ENCODE measurements at places on chromosomes 4 and X. TPM values are rescaled to one million over a fixed set of nuclear protein-coding genes. Genes with fewer than 3 reads are reported as not detected.

MAGEC2 gene
- not detected for total RNA-seq

- H3K27ac ChIP-seq: no peak overlapping the region
- H3K27me3 ChIP-seq: no peaks in the 10 kb centered on the region
- no peaks in the 10 kb centered on the region for H3K4me1 ChIP-seq
- no peaks in the 10 kb centered on the region for H3K36me3 ChIP-seq
- H3K4me3 ChIP-seq: no peak overlapping the region
Measured at GRCh38 chr4:173684223-173684622, 154.2 kb upstream of the HAND2 start.

GRCh38 chr4:82721819-82722423, 76.7 kb downstream of the SCD5 start:
- no peaks in the 10 kb centered on the region for H3K4me1 ChIP-seq
- H3K4me3 ChIP-seq: no peak overlapping the region
- no peaks in the 10 kb centered on the region for H3K36me3 ChIP-seq
- H3K27ac ChIP-seq: no peak overlapping the region

TMSB15B gene
- 7.7 TPM for total RNA-seq

BEX4 gene
- total RNA-seq: not detected

DHRSX gene
- total RNA-seq: 21.5 TPM

DNA sequence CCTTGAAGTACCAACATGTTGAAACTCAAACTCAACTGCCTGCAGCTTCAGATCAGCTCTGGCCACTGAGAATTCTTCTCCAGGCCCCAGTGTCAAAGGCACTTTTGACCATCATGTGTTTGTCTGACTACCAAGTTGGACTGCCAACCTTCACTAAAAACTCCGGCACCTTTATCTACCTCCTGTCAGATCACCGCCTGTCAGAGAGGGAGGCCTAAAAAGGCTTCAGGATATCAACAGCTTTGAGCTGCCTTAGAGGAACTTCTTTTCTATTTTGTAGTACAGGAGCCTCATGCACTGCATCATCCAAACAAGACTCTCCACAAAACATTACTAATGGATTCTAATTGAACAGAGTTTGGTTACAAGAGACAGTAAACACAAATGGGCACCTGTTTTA, 2.8 kb downstream of the ACSL1 start:
- no peak for DNase-seq
- H3K4me1 ChIP-seq: no peaks in the 10 kb centered on the region
- peaks cover 19% of the 10 kb centered on the region for H3K36me3 ChIP-seq
- H3K27me3 ChIP-seq: no peaks in the 10 kb centered on the region

GRCh38 chrX:103464072-103464773, 55.1 kb downstream of the RAB40A start:
- H3K36me3 ChIP-seq: no peaks in the 10 kb centered on the region
- peaks cover 18% of the 10 kb centered on the region for H3K4me1 ChIP-seq
- no peak overlapping the region for H3K4me3 ChIP-seq
- H3K27me3 ChIP-seq: no peaks in the 10 kb centered on the region

SH3D19 gene
- 15.5 TPM for total RNA-seq

C4orf36 gene
- 1.9 TPM for total RNA-seq

CRMP1 gene
- not detected for total RNA-seq

DNA sequence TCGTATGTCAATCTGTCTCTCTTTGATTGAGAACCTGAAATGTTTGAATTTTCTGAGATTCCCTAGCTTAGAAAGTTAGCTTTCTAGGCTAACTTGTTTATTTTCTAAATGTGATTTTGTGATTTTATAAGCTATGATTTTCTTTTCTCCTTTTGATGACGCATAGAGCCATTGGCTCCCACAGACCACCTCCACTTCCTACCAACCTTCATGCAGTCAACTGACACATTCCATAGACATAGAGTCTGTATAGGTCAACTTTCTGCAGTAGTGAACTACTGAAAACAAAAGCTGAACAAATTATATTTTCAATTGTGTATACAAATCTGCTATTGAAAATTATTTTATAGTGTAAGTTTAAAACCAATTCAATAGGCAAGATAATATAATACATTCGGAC, 2.8 kb upstream of the SULT1B1 start:
- H3K4me3 ChIP-seq: no peak overlapping the region
- no peaks in the 10 kb centered on the region for H3K27me3 ChIP-seq
- no peaks in the 10 kb centered on the region for H3K36me3 ChIP-seq
- DNase-seq: no peak
- H3K27ac ChIP-seq: no peak overlapping the region

- H3K4me1 ChIP-seq: peaks cover 12% of the 10 kb centered on the region
- H3K27me3 ChIP-seq: no peaks in the 10 kb centered on the region
- no peak overlapping the region for H3K27ac ChIP-seq
- DNase-seq: no peak
- H3K4me3 ChIP-seq: no peak overlapping the region
- H3K36me3 ChIP-seq: no peaks in the 10 kb centered on the region
Measured at GRCh38 chr4:87078987-87079486, 141.4 kb downstream of the KLHL8 start.

CRLF2 gene
- total RNA-seq: 5.6 TPM

DNA sequence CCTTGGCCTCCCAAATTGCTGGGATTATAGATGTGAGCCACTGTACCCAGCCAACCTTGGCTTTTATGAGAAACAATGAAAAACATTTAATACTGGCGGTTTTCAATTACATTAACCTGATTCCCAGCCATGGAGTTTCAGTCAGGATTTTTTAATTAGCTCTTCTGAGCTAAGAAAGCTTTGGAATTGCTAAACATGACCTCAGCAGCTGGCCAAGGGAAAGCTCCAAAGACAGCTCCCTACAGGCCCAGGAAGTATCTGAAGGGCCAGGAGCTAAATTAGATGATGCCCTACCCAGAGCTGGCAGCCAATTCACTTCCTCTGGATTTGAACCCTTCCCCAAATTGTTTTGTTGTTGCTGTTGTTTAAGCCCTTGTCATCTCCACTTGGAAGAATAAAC, 26.5 kb upstream of the FUNDC1 start:
- no peak overlapping the region for H3K27ac ChIP-seq
- H3K27me3 ChIP-seq: no peaks in the 10 kb centered on the region
- DNase-seq: no peak
